Activated CD8-positive, alpha-beta memory T cell treated with anti-CD3 and anti-CD28 coated beads, Interleukin-2, amount 10 ng/mL, durations not matched to agents 7 days and 5 days (primary cell): ENCODE measurements at places on chromosomes 1 and 21.
A peak's percentile ranks its signal among the peaks of the same experiment; 100 is the strongest.

DNA sequence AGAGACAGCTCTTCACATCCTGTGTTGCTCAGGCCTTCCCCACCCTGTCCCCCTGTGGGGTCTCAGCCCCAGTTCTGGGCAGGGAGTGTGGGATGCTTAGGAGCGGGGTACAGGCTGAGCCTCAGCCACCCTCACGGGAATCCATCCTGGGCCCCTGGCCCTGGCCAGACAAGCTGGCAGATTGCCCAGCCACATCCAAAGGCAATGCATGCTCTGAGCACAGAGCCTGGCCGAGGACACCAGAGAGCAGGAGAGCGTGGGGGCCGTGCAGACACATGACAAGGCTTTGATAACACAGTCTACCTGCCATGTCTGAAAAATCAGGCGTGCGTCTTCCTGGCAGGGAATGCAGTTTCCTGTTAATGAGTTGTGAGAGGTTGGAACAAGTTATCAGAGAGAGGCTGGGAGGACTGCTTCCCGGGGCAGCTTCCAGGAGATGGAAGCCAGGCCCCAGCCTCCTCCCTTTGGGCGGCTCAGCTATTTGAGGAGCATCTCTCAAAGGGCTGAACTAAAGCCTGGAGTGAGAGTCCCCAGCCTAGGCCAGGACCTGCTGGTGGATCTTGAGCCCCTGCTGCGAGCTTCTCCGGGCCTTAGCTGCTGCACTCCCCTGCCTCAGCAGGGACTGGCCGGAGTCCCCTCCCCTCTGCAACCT lies 72.2 kb upstream of the SELENON start:
- no peak overlapping the region for H3K4me3 ChIP-seq
- H3K36me3 ChIP-seq = peaks cover 1% of the 10 kb centered on the region
- H3K27ac ChIP-seq = no peak overlapping the region
- peaks cover 20% of the 10 kb centered on the region for H3K4me1 ChIP-seq
- peaks cover 91% of the 10 kb centered on the region for H3K27me3 ChIP-seq

- no peaks in the 10 kb centered on the region for H3K4me1 ChIP-seq
- H3K27me3 ChIP-seq = no peaks in the 10 kb centered on the region
- DNase-seq = no peak
- no peaks in the 10 kb centered on the region for H3K36me3 ChIP-seq
- H3K27ac ChIP-seq = no peak overlapping the region
- H3K4me3 ChIP-seq = no peak overlapping the region
These were observed 12.5 kb downstream of the PODN start for GRCh38 chr1:53074313-53075154.

GRCh38 chr1:163813251-163813650 lies 491.5 kb downstream of the NUF2 start:
- no peaks in the 10 kb centered on the region for H3K36me3 ChIP-seq
- no peak overlapping the region for H3K27ac ChIP-seq
- no peaks in the 10 kb centered on the region for H3K4me1 ChIP-seq
- H3K27me3 ChIP-seq = no peaks in the 10 kb centered on the region
- DNase-seq = no peak

GRCh38 chr1:157157501-157158190 lies 19.5 kb upstream of the ETV3 start:
- no peaks in the 10 kb centered on the region for H3K36me3 ChIP-seq
- no peak for DNase-seq
- H3K27me3 ChIP-seq = peaks cover 25% of the 10 kb centered on the region
- H3K27ac ChIP-seq = no peak overlapping the region

- no peak overlapping the region for H3K4me3 ChIP-seq
- H3K27ac ChIP-seq = no peak overlapping the region
- no peak for DNase-seq
- H3K4me1 ChIP-seq = no peaks in the 10 kb centered on the region
- H3K36me3 ChIP-seq = no peaks in the 10 kb centered on the region
These were observed 57.7 kb downstream of the SPATA6 start for GRCh38 chr1:48414264-48414663.

GRCh38 chr1:225449261-225449660 lies 21.4 kb upstream of the LBR start:
- no peak for DNase-seq
- no peak overlapping the region for H3K4me3 ChIP-seq
- H3K36me3 ChIP-seq = peaks cover 4% of the 10 kb centered on the region

DNA sequence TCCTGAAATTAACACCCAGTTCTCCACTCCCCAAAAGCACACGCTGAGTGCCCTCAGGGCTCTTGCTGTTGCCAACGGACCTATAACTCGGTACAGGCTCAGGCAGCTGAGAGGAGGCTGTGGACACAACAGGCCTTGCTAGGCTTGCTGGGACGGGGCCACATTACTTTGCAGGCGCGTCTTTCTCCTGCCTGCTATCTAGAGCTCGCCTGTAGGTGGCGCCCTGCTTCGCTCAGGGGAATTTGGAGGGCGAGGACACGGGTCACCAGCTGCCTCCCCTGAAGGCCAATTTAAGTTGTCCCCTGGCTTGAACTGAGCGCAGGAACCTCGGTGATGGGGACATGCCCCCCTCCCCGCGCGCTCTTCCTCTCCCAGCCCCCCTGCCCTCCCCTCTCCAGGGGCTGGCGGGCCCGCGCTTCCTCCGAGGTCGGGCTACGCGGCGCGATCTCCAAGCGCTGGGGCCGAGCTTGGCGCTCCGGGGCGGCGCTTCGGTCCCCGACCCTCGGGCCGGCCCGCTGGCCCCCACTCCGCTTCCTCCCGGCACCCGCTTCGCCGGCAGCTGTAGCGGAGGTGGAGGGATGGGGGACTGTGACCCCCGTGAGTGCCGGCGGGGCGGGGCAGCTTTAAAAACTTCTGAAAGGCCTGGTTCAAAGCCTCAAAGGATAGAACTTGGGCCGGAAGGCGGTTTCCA lies 32.4 kb upstream of the NFIA start:
- DNase-seq = peak; percentile 92
- peaks cover 41% of the 10 kb centered on the region for H3K27me3 ChIP-seq
- peaks cover 32% of the 10 kb centered on the region for H3K4me1 ChIP-seq
- H3K4me3 ChIP-seq = peak overlapping the region; percentile 53

DNA sequence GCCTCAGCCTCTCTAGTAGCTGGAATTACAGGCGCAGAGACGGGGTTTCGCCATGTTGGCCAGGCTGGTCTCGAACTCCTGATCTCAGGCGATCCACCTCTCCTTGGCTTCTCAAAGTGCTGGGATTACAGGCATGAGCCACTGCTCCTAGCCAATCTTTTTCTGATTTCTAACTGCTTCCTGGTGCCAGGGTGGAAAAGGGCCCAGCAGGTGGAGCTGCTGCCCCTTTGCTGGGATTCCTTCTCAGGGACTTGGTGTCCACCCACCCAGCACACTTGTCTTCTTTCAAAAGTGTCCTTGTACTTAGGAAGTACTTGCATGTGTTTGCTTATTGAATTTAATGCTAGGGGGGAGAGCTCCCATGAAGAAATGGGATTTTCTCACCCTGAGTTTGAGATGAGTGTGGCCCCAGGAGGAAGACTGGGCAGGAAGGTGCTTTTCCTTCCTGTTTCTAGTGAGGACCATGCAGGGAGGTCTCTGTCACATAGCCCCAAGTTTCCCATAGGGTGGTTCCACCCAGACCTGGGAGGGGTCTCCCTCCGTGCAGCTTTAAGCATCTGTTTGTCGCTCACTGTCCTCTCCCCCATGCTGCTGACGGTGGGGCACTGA lies 14.2 kb downstream of the UTP11 start:
- peaks cover 58% of the 10 kb centered on the region for H3K4me1 ChIP-seq
- peaks cover 20% of the 10 kb centered on the region for H3K36me3 ChIP-seq
- H3K4me3 ChIP-seq = no peak overlapping the region
- no peaks in the 10 kb centered on the region for H3K27me3 ChIP-seq
- peak overlapping the region; percentile 16 for H3K27ac ChIP-seq

DNA sequence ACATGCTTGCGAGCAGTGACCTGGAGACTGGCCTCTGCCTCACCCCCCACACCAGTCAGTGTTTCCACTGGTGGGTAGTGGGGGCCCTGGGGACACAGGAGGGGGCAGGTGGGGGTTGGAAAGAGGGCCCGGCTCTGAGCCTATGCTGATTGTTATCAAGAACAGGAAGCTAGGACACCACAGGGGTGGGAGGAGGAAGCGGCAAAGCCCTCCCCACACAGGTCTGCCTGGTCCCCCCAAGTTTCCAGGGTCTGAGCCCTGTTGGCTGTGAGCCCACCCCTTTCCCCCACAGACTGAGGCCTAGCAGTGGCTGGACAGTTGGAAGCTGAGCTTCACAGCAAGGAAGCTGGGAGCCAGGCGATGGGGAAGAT lies 1.6 kb upstream of the PTPN7 start:
- H3K36me3 ChIP-seq = peaks cover 23% of the 10 kb centered on the region
- H3K4me3 ChIP-seq = peak overlapping the region; percentile 98
- H3K27ac ChIP-seq = peak overlapping the region; percentile 99
- peak; percentile 86 for DNase-seq

GRCh38 chr21:34498623-34499022 lies 13.4 kb downstream of the KCNE1 start:
- H3K27ac ChIP-seq = no peak overlapping the region
- H3K4me1 ChIP-seq = no peaks in the 10 kb centered on the region
- no peak for DNase-seq
- H3K27me3 ChIP-seq = peaks cover 28% of the 10 kb centered on the region
- peaks cover 2% of the 10 kb centered on the region for H3K36me3 ChIP-seq

- H3K27ac ChIP-seq = no peak overlapping the region
- H3K4me3 ChIP-seq = no peak overlapping the region
- H3K36me3 ChIP-seq = no peaks in the 10 kb centered on the region
- no peaks in the 10 kb centered on the region for H3K4me1 ChIP-seq
- no peaks in the 10 kb centered on the region for H3K27me3 ChIP-seq
These were observed 52.0 kb downstream of the ZC3H11B start for GRCh38 chr1:219560856-219561255.

- no peak overlapping the region for H3K27ac ChIP-seq
- H3K27me3 ChIP-seq = no peaks in the 10 kb centered on the region
- H3K36me3 ChIP-seq = no peaks in the 10 kb centered on the region
- no peak for DNase-seq
These were observed 194.4 kb downstream of the GIPC2 start for GRCh38 chr1:78240191-78240590.

GRCh38 chr21:36023092-36023480 lies 37.2 kb downstream of the SETD4 start:
- no peak for DNase-seq
- no peaks in the 10 kb centered on the region for H3K27me3 ChIP-seq
- H3K36me3 ChIP-seq = no peaks in the 10 kb centered on the region
- no peak overlapping the region for H3K27ac ChIP-seq
- H3K4me3 ChIP-seq = no peak overlapping the region
- H3K4me1 ChIP-seq = no peaks in the 10 kb centered on the region

- peaks cover 38% of the 10 kb centered on the region for H3K36me3 ChIP-seq
- H3K27me3 ChIP-seq = no peaks in the 10 kb centered on the region
- peaks cover 59% of the 10 kb centered on the region for H3K4me1 ChIP-seq
- H3K27ac ChIP-seq = no peak overlapping the region
These were observed 29.6 kb upstream of the VPS13D start for GRCh38 chr1:12200208-12200607.

- no peak for DNase-seq
- no peak overlapping the region for H3K27ac ChIP-seq
- no peaks in the 10 kb centered on the region for H3K36me3 ChIP-seq
These were observed 17.9 kb upstream of the PRSS38 start for GRCh38 chr1:227797625-227798024.

DNA sequence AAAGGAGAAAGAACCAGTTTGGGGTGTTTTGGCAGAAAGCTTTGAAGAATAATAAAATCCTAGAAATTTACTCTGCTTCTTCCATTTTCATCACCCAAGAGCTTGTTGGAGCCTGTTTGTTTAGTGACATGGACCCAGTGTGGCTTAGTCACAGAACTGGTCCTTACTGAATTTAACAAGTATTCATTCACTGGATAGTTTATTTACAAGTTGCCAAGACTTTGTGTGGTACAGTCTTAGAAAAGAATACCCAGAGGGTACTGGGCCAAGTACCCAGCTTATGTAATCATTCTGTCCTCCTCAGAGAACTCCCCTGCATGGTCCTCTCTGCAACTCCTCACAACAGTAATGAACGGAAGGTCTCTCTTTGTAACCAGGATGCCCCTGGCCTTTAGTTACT lies 16.4 kb downstream of the RAB4A start:
- H3K4me3 ChIP-seq = no peak overlapping the region
- H3K27me3 ChIP-seq = no peaks in the 10 kb centered on the region
- no peak overlapping the region for H3K27ac ChIP-seq
- peaks cover 29% of the 10 kb centered on the region for H3K4me1 ChIP-seq

DNA sequence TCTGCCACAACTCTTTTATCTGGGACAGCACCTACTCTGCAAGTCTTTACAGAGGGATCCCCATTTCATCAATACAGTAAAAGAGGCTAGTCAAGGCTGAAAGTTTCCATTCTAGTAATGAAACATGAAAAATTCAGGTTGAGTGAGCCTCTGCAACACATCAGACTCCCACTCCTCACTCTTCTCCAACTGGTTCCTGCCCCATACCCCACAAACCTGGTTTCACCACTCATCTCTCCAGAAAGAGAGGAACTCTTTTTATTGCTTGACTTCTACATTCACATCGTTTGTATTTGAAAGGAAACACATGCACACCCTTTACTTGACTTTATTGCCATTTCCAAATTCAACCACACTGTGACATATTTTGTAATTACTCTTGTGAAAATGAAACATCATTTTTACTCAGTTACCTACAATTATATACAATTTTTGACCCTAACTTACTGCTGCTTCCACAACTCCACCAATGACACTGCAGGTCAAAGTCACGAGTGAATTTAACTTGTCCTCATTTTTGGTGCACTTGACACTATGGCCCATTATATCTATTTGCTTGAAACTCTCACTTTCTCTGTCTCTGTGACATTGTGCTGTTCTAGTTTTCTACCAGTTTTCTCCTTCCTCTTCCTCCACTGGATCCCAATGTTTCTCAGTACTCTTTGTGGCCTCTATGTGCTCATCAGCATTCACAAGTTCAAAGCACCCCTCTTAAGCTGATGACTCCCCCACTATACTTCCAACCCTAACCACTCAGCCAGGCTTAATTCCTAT lies 8.0 kb downstream of the STX6 start:
- H3K4me3 ChIP-seq = no peak overlapping the region
- H3K27me3 ChIP-seq = no peaks in the 10 kb centered on the region
- peaks cover 39% of the 10 kb centered on the region for H3K36me3 ChIP-seq

DNA sequence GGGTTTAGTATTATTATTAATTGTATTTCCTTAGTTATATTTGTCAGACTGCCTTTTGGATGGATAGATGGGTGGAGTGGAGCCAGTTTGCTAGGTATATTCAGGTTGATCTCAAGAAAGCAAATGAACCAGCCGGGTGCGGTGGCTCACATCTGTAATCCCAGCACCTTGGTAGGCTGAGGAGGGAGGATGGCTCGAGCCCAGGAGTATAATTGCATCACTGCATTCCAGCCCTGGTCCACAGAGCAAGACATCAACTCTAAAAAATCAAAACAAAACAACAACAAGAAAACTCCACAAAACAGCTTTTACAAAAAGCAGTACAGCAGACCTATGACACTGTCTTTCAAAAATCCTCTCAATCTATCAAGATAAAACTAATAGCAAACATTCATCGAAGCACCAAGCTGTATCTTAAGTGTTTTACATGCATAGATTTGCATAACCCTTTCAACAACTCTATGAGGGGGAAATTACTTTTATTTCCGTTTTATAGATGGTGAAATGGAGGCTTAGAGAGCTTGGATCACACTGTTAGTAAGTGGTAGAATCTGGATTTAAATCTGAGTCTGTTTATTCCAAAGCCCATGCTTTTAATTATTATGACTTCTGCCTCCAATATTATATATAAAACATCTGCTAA lies 25.5 kb downstream of the KMO start:
- no peak for DNase-seq
- H3K4me3 ChIP-seq = no peak overlapping the region
- H3K36me3 ChIP-seq = peaks cover 1% of the 10 kb centered on the region

- no peaks in the 10 kb centered on the region for H3K4me1 ChIP-seq
- DNase-seq = no peak
- no peaks in the 10 kb centered on the region for H3K36me3 ChIP-seq
- H3K27ac ChIP-seq = no peak overlapping the region
These were observed 8.9 kb downstream of the CACHD1 start for GRCh38 chr1:64478594-64479470.
